ENCODE measurements at places on chromosomes 7 and 10. TPM values are rescaled to one million over a fixed set of nuclear protein-coding genes. Genes with fewer than 3 reads are reported as not detected.

The SEMA4G gene
- 0.83 TPM for total RNA-seq

The HTR5A gene
- not detected for total RNA-seq

The PUS7 gene
- total RNA-seq, result 20.9 TPM

The GRB10 gene
- 55.8 TPM for total RNA-seq

The FKBP9 gene
- total RNA-seq, result 160 TPM

The FAM25G gene
- not detected for total RNA-seq

- DNase-seq, result no peak
- H3K4me1 ChIP-seq, result no peaks in the 10 kb centered on the region
Observed at GRCh38 chr7:11841657-11842056, 9.7 kb upstream of the THSD7A start.

GRCh38 chr7:100022621-100023020 lies 7.2 kb downstream of the ZKSCAN1 start:
- H3K27ac ChIP-seq, result no peak overlapping the region
- H3K4me3 ChIP-seq, result no peak overlapping the region
- DNase-seq, result peak; percentile 87
- no peaks in the 10 kb centered on the region for H3K27me3 ChIP-seq
- H3K36me3 ChIP-seq, result peaks cover 24% of the 10 kb centered on the region
- H3K4me1 ChIP-seq, result peaks cover 25% of the 10 kb centered on the region

- 0 out of 2 replicates have a peak, but pooled peaks cover 7% of the 10 kb centered on the region for H3K4me1 ChIP-seq
- H3K36me3 ChIP-seq, result no peaks in the 10 kb centered on the region
- H3K4me3 ChIP-seq, result no peak overlapping the region
- peak; percentile 45 for DNase-seq
- no peak overlapping the region for H3K27ac ChIP-seq
Observed at GRCh38 chr10:63666836-63667383, 145.7 kb downstream of the REEP3 start.

GRCh38 chr7:91435381-91436059 lies 171.3 kb downstream of the FZD1 start:
- DNase-seq, result no peak
- H3K4me3 ChIP-seq, result no peak overlapping the region
- no peaks in the 10 kb centered on the region for H3K36me3 ChIP-seq
- H3K27me3 ChIP-seq, result no peaks in the 10 kb centered on the region

DNA sequence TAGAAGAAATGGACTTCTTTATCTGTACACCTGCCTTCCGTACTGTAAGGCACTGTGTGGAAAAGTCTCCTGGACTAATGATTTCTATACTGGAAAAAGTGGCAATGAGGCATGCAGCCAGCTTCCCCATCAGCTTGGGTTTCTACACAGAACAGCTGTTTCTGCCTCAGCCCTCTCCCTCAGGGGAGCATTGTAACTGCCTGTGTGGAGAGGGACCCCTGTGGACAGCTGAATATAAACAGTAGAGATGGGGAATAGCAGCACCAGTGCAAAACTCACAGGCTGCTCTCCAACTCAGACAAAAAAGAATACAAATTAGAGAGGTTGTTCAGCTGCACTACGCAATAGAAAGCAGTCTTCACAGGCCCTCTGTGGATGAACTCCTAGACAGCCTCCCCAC lies 451.3 kb upstream of the MBL2 start:
- H3K4me3 ChIP-seq, result no peak overlapping the region
- no peak overlapping the region for H3K27ac ChIP-seq
- no peaks in the 10 kb centered on the region for H3K27me3 ChIP-seq
- DNase-seq, result no peak
- H3K36me3 ChIP-seq, result no peaks in the 10 kb centered on the region
- no peaks in the 10 kb centered on the region for H3K4me1 ChIP-seq

DNA sequence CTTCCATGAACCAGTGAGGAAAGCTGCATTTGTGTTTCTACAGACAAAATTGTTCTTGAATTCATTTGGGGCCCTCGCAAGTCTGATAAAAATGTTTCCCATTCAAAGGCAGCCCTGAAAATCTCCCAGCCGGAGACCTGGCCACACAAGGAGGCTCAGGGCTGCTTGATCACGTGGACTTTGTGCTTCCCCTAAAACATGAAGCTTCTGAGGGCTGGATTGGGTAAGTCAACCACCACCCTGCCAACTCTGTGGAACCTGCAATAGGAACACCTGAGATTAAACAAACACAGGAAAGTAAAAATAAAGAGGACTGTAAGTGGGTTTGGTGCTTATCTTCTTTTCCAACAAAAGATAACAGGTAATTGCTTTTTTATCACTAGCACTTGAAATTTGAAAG lies 133.8 kb downstream of the C10orf90 start:
- H3K27ac ChIP-seq, result no peak overlapping the region
- no peaks in the 10 kb centered on the region for H3K27me3 ChIP-seq
- DNase-seq, result no peak

- H3K27ac ChIP-seq, result peak overlapping the region; percentile 69
- no peaks in the 10 kb centered on the region for H3K27me3 ChIP-seq
- no peak overlapping the region for H3K4me3 ChIP-seq
- peaks cover 20% of the 10 kb centered on the region for H3K4me1 ChIP-seq
Observed at GRCh38 chr7:22717760-22718159, 9.2 kb upstream of the IL6 start.

DNA sequence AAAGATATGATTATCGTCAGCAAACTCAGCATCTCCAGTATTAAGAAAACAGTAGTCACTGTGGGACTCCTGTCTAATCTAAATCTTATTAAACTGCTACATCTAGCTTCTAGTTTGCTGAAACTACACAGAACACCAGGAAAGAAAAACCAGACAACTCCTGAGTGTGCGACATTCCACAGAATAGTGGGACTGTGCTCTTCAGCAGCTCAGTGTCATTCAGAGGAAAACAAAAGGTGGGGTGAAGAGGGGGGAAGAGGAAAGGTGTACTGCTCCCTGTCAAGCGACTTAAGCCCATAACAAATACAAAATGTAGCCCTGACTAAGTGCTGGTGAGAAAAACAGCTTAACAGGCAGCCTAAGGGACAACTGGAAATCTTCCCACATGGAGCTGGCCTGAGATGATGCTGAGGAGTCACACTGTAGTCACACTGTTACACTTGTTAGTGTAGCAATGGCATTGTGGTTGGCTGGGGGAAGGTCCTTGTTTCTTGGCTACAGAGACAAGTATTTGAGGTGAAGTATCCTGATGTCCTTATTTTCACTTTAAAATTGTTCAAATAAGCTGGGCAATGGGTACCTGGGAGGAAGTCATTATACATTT lies 135.5 kb downstream of the USP6NL start:
- H3K27me3 ChIP-seq, result no peaks in the 10 kb centered on the region
- H3K4me3 ChIP-seq, result no peak overlapping the region
- H3K36me3 ChIP-seq, result no peaks in the 10 kb centered on the region

DNA sequence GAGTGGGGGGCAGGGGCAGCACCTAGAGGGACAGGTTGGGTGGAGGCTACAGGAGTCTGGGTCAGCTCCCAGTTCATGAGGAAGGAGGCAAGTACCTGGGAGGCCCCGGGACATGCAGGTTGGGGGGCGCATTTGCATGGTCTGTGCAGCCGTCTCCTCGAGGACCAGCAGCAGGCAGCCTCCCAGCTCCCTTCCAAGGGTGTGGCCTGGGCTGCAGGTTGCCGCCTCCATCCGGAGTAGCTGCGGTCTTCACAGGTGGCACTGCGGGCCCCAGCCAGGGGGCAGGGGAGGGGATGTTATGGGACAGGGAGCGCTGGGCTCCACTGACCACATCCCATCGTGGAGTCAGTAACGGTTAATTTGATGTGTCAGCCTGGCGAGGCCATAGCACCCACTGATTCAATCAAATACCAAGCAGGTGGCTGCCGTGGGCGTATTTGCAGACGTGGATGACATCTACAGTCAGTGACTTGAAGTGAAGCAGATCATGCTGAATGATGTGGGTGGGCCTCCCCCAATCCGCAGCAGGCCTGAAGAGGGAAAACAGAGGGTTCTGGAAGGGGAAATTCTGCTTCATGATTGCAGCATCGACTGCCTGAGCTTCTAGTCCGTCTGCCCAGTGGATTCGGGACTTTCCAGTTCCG lies 81.6 kb downstream of the PRKAG2 start:
- H3K27ac ChIP-seq, result no peak overlapping the region
- no peak for DNase-seq
- H3K27me3 ChIP-seq, result 0 out of 2 replicates have a peak, but pooled peaks cover 3% of the 10 kb centered on the region
- H3K4me1 ChIP-seq, result peaks cover 27% of the 10 kb centered on the region
- H3K4me3 ChIP-seq, result no peak overlapping the region

DNA sequence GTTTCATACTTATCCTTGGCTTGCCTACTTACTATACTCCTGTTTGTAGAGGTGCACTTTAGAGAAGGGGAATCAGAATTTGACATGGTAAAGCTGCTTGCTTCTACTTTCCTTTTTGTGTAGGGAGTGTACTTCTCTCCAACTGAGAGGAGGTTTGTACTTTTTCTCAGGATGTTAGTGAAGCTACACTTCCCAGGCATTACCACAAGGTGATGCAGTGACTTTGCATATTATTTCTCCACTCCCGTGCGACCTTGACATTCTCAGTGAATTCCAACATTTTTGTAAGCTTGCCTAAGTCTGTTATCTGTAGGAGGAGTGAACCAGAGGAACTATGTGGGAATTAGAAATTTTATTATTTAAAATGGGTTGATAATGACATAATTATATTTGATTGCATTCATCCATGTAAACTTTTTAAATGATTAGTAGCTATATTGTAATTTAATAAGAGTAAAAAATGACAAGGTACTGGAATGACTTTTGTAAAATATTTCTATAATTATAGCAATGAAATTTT lies 5.2 kb downstream of the TAX1BP1 start:
- peaks cover 25% of the 10 kb centered on the region for H3K36me3 ChIP-seq
- H3K27ac ChIP-seq, result peak overlapping the region; percentile 65
- H3K4me3 ChIP-seq, result peak overlapping the region; percentile 25
- H3K27me3 ChIP-seq, result no peaks in the 10 kb centered on the region
- DNase-seq, result peak; percentile 47
- H3K4me1 ChIP-seq, result peaks cover 42% of the 10 kb centered on the region

DNA sequence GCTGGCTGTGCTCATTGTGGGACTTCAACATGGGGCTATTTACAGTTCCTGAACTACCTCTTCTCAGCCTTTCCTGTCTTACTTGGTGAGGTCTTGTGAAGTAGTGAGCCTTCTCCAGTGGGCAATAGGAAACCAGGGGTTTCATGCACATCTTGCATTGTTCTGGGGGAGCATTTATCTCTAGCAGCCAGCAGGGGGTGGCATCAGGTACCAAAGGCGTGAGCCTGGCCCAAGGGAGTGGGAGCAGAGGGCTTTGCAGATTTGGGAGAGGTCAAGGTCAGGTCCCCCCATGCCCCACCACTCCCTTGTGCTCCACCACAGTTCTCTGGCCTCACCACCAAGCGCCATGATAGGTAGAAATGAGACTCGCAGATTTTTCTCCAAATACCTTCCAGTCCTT lies 85.4 kb upstream of the NPTX2 start:
- H3K27ac ChIP-seq, result no peak overlapping the region
- H3K4me3 ChIP-seq, result no peak overlapping the region
- peaks cover 63% of the 10 kb centered on the region for H3K27me3 ChIP-seq
- no peaks in the 10 kb centered on the region for H3K36me3 ChIP-seq
- no peak for DNase-seq
- H3K4me1 ChIP-seq, result no peaks in the 10 kb centered on the region

DNA sequence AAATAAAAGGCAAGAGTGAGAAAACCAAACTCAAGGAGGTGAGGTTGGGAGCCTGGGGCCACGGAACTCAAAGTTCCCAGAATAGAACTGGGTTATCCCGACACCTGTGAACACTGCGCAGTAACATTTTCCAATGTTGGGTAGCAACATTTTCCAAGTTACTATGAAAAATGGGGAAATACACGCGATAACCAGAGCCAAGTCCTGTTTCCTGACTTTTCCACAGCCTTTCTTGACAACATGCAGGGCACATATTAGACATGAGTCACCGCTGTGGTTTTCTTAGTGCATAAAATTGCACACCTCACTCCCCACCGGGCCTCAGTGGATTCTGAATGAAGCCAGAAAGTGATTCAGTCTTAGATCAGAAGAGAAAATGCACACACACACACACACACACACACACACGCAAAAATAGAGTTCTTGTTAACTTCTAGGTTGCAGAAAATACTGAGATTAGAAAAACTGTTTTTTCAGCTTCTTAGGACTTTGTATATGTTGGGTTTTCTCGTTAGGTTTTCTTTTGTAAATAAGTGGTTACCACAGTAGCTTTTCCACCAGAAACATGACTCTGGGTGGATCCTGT lies 70.0 kb downstream of the CAMK1D start:
- H3K36me3 ChIP-seq, result no peaks in the 10 kb centered on the region
- peak; percentile 18 for DNase-seq
- no peak overlapping the region for H3K4me3 ChIP-seq
- H3K27ac ChIP-seq, result peak overlapping the region; percentile 58

DNA sequence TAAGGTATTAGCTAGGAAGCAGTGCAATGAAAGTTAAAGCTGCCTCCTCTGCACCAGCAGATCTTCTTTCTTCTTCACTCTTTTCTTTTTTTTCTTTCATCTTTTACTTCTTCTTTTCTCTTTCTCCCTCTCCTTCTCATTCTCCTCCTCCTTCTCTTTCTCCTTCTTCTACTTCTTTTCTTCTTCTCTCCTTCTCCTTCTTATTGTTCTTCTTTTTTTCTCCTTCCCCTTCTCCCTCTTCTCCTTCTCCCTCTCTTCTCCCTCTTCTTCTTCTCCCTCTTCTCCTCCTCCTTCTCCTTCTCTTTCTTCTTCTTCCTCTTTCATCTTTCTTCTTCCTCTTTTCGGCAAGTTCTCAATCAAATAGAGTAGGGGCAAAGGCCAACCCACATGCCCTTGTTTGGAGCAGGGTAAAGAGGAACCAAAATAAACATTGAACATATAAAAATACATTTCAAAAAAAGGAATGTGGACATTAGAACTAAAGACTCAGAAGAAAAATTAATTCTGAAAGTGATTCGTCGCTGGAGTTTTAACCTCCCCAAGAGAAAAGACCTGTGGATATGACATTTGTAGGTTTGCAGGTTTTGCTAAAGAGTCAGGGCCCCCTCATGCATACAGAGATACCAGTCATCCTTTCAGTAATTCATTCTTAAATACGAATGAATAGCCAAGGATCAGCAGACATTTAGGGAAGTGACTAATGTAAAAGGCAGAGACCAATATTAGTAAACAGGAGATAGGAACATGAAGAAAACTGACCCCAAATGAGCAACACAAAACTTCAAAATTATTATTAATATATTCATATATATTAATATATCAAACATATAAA lies 93.0 kb upstream of the RSU1 start:
- H3K4me3 ChIP-seq, result no peak overlapping the region
- no peaks in the 10 kb centered on the region for H3K4me1 ChIP-seq
- no peaks in the 10 kb centered on the region for H3K36me3 ChIP-seq

GRCh38 chr10:43024524-43024923 lies 52.3 kb upstream of the RET start:
- H3K27me3 ChIP-seq, result peaks cover 6% of the 10 kb centered on the region
- no peak for DNase-seq
- H3K36me3 ChIP-seq, result no peaks in the 10 kb centered on the region
- H3K4me1 ChIP-seq, result no peaks in the 10 kb centered on the region
- H3K4me3 ChIP-seq, result no peak overlapping the region
- H3K27ac ChIP-seq, result no peak overlapping the region

- H3K27ac ChIP-seq, result peak overlapping the region; percentile 18
- H3K36me3 ChIP-seq, result no peaks in the 10 kb centered on the region
- H3K4me3 ChIP-seq, result no peak overlapping the region
- H3K4me1 ChIP-seq, result peaks cover 26% of the 10 kb centered on the region
Observed at GRCh38 chr7:46485481-46486065, 564.5 kb upstream of the IGFBP3 start.

- no peaks in the 10 kb centered on the region for H3K36me3 ChIP-seq
- H3K27ac ChIP-seq, result no peak overlapping the region
- DNase-seq, result no peak
Observed at GRCh38 chr7:128724743-128725142, 14.4 kb upstream of the CALU start.

Data from PC-9 (cell line).